T-helper 17 cell (primary cell): ENCODE measurements at places on chromosomes 6 and 20. TPM values are rescaled to one million over a fixed set of nuclear protein-coding genes. Genes with fewer than 3 reads are reported as not detected.

PRPH2 gene
- total RNA-seq: not detected

ECT2L gene
- total RNA-seq: not detected

CEP250 gene
- total RNA-seq: 36.6 TPM

DNA sequence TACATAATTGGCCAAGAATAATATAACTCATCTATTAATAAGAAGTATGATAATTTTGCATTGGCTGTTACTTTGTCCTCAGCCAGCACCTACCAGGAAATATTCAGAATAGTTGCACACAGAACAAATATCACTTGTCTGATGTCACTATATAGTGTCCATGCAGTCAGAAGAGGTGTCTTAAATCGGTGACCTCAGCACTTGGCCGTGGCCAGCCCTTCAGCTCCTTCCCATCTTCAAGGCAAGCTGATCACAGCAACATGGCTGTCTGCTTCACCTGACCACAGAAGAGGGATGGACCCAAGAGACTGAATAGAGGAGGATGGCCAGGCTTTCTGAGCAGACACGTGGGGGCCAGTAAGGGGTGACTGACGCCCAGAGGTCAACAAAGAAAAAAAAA is 22.2 kb downstream of the PDE10A start:
- no peaks in the 10 kb centered on the region for H3K36me3 ChIP-seq
- no peaks in the 10 kb centered on the region for H3K27me3 ChIP-seq
- no peaks in the 10 kb centered on the region for H3K4me1 ChIP-seq
- DNase-seq: no peak
- no peak overlapping the region for H3K27ac ChIP-seq

GRCh38 chr20:8711501-8711900 is 357.4 kb upstream of the PLCB4 start:
- no peaks in the 10 kb centered on the region for H3K27me3 ChIP-seq
- no peaks in the 10 kb centered on the region for H3K4me1 ChIP-seq
- H3K4me3 ChIP-seq: no peak overlapping the region
- peaks cover 4% of the 10 kb centered on the region for H3K36me3 ChIP-seq
- H3K27ac ChIP-seq: no peak overlapping the region
- no peak for DNase-seq

DNA sequence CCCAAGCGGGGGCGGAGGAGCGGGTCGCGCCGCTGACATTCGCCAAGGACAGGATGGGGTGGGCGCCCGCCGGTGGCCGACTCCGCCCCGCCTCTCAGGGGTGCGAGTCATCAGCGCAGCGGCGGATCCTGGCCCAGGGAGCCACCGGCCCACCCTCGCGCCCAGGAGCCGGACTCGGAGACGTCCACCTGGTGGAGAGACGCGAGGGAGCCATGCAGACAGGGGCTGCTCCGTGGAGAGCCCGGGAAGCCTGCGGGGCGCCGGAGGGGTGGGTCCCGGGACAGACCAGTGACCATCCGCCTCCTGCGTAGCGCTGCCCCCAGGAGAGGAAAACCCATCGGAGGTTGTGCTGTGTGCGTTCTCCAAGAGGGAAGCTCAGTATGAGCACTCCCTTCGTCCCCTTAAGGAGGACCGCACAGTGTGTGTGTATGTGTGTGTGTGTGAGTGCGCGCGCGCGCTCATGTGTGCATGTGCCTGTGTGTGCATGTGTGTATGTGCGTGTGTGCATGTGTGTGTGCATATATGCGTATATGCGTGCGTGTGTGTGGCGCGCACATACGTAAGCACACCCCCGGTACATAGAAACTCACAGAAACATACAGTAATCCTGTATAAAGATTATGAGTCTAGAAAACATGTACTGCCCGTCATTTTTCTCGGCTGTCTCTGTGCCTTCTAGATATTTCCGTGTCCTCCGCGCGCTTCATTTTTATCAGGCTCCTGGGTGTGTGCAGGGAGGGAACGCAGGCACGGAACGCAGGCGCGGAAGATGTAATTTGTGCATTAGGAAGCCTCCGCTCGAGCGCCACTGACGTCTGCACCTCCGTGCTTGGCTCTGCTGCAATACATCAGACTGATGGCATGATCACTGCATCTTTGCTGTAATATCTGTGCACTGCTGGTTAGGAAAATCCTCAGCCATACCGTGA is 158.9 kb downstream of the TBXT start:
- DNase-seq: no peak
- peaks cover 4% of the 10 kb centered on the region for H3K36me3 ChIP-seq
- H3K4me3 ChIP-seq: no peak overlapping the region

DNA sequence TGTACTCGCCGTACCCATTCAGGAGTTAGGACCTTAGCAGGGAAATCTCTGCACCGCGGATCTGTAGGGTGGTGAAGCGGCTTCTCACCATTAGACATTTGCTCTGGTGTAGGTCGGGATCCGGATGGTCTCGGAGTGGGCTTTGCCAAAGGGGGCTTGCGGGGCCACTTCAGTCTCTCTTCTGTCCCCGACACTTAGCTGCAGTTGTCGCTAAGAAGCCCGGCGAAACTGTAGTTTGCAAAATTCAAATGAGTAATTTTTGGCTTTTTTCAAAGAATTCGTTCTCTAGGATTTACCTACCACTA is 433 bp downstream of the QRSL1 start:
- H3K36me3 ChIP-seq: no peaks in the 10 kb centered on the region
- peaks cover 25% of the 10 kb centered on the region for H3K4me1 ChIP-seq
- peak overlapping the region; percentile 97 for H3K27ac ChIP-seq
- no peaks in the 10 kb centered on the region for H3K27me3 ChIP-seq
- no peak for DNase-seq
